ENCODE measurements at places on chromosomes 5 and 9.

- no peak for DNase-seq
These were observed 416.4 kb downstream of the EFNA5 start for GRCh38 chr5:107254214-107254901.

GRCh38 chr9:6873857-6874256 lies 116.1 kb downstream of the KDM4C start:
- DNase-seq, result no peak

GRCh38 chr9:107487521-107488374 lies 1.8 kb downstream of the KLF4 start:
- DNase-seq, result peak; percentile 50

GRCh38 chr5:10209004-10209403 lies 40.7 kb downstream of the ATPSCKMT start:
- no peak for DNase-seq

- no peak for DNase-seq
These were observed 34.7 kb upstream of the MYO10 start for GRCh38 chr5:16970826-16971225.

DNA sequence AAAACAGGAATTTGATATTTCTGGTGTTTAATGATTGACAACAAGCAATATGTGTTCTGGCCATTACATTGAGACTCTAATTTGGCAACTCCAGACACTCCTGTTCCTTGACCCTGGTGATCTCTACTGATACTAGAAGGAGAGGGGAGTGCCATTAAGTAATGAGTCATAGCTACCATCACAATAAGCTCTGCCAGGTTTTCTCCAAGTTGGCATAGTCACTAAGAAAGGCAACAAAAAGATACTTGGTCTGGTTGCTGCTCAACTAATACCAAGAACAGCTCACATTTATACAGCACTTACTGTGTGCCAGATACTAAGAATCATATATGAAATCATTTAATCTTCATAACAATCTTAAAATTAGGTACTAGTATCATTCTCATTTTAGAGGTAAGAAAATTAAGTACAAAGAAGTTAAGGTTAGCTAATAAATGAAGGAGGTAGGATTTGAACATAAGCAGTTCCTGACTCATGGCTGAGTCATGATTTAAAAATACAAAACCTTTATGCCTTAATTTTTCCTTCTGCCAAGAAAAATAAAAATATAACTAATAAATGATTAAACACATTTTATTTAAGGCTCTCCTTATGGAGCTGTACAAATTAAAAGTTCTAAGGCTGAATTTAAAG lies 19.9 kb upstream of the PRXL2C start:
- no peak for DNase-seq

DNA sequence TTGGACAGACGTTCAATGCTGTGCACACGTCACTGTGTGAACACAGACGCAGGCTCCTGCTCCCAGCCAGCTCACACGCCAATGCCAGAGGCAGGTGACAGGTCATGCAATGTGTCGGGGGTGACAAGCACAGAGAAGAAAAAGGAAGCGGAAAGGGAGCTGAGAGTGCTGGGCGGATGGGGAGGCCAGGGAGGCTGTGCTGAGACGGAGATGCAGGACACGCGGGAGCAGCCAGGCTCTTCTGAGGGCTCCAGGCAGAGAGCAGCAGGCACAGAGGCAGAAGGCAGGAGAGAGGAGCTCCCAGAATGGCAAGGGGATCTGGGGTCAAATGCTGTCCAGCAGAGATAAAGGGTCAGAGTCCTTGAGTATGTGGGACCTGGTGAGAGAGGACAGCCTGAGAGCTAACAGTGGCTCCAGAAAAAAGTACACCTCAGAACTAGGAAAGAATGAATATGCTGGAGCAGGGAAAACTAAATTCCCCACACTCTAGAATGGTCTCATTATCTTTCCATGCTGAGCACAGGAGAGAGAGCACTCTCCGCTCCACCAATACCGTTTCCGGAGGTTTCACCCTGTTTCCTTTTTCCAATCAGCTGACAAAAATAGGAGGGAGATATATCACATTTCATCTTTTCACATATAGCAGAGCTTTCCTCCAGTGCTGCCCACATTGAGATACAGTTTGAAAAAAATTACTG lies 32.8 kb upstream of the NSMF start:
- DNase-seq, result no peak

DNA sequence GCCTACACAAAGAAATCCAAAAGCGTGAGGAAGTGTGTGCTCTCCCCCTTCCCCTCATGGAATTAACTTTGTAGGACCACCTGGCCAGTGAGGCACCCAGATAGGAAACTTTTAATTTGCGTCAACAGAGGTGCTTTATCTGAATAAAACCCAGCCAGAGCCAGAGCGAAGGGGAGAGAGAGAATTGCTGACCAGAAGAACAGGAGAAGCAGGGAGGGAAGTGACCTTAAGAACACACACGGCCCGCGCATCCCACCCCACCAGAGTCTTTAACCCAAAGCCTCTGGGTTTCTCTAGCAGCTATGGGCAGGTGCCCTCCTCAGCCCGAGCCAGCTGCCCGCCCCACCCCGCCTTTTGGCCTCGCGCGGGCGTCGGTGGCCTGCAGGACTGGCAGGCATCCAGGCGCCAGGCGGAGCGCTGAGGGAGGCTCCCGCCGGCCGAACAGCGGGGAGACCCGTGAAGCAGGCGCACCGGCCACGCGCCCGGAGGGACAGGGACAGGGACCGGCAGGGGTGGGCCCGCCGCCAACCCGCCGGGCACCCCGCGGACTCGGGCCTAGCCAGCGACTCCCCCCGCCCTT lies 580 bp downstream of the ERAP1 start:
- peak; percentile 63 for DNase-seq

- no peak for DNase-seq
These were observed 33.5 kb upstream of the LRRC14B start for GRCh38 chr5:157801-158200.

DNA sequence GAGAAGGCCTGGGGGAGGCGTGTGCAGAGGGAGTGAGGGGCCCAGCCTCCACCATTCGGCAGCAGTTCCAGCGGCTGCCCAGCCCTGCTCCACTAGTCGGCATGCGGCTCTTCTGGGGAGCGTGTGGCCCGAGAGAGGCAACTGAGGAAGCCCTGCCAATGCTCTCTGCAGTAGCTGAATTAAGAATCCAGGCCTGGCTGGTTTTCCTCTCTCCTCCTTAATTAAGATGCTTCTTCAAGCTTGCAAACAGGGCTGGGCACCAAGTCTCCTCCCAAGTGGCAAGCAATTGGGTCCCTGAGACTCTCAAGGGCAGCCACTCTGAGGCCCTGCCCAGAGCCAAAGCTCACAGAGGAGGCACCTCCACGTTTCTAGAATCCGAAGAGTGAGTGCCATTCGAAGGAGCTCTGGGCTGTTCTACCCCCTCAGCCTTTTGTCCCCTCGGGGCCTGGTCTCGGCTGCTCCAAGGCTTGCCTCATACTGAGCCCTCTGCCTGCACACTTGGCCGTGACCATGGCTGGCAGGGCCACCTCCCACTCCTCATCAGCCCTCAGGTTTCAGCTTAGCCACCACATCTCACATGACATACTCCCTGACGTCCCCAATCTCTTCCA lies 75.4 kb upstream of the LRRTM2 start:
- no peak for DNase-seq

DNA sequence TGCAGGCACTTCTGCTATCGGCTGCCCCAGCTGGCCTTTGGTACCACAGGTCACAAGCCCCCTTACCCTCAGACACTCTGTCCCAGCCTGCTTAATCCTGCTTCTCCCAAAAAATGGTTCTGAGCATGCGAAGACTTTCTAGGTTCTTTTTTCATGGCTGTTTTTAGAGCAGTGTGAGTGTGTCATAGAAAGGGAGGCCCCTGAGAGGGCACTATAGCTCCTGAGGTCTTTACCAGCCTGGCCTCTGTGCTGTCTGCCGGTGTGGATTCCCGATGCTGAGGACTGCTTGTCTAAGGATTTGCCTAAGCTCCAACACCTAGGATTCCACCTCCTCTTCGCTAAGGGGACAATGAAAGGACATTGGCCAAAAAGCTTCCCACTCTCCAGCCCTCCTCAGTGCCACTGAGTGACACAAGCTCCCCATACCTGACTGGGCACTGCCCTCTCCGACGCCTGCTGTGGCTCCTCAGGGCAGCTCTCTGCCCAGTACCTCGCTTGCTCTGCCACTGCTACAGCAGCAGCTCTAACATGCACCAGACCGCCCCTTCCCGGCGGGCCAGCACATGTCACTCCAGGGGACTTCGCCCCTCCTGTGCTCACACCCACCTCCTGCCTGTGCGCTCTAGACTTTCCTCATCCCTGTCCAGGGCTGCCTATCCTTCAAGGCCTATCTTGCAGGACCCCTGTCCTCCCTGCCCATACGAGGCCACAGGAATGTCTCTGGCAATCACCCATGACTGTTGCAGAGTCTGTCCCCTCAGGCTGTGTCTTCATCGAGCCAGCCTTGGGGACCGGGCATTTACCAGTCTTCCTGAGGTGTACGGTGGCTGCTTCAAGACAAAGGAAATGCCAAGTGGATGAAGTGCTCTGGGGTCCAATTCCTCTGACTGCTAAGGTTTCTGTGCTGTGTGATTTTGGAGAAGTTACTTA lies 21.0 kb downstream of the MACROH2A1 start:
- DNase-seq, result no peak

DNA sequence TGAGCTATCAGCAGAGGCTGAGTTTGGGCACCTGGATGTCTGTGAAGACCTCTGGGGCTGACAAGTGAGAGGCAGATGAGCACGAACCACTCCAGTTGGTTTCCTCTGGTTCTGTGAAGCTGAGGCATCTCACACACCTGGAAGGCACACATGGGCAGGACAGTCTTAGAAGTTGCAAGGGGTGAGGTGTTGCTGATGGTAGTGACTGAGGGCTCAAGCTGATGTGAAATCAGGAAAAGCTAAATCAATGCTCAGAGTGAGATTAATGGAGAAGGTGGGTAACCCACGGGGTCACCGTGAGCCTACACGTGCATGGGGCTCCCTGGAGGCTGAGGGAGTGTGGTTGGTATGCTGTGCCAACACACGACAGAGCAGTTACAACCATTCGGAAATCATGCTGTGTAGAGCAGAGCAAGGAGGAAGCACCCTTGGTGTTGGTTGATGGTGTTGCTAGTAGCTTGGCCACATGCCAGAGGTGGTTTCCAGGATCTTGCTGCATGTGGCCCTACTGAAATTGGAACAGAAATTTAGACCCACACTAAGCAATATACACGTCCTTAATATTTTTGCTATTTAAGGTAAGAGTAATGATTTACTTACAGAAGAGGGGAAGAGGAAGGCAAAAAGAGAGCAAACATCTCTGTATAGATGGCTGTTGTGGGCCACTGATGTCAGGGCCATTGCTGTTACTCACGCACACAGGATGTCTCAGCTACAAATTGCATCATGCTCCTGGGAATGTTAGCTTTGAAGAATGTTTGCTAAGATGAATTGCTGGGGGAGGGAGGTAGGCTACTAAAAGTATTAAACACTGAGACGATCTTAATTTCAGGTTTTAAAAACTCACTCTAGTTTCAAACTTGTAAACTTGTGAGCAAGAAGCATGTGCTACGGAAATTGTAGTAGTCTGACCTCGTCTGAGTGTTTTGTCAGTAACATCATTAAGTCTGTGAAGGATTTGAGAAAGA lies 170.5 kb downstream of the ARHGEF28 start:
- peak; percentile 78 for DNase-seq

DNA sequence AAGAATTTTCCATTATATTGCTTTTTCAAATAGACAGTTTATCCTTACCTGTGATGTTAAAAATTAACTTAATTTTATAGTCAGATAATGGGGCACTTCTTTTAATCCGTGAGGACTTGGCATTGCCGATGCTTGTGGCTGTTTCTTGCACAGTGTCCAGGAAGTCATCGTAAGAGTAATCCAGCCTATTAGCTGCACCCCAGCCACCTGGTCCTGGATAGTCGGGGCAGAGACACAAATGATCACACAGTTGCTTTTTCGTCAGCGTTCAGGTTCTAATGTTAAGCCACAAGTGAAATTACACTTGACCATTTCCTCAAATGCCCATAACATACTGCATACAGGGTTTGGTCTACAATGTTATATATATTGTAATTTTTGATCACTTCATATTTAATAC lies 107.4 kb downstream of the SVEP1 start:
- no peak for DNase-seq

DNA sequence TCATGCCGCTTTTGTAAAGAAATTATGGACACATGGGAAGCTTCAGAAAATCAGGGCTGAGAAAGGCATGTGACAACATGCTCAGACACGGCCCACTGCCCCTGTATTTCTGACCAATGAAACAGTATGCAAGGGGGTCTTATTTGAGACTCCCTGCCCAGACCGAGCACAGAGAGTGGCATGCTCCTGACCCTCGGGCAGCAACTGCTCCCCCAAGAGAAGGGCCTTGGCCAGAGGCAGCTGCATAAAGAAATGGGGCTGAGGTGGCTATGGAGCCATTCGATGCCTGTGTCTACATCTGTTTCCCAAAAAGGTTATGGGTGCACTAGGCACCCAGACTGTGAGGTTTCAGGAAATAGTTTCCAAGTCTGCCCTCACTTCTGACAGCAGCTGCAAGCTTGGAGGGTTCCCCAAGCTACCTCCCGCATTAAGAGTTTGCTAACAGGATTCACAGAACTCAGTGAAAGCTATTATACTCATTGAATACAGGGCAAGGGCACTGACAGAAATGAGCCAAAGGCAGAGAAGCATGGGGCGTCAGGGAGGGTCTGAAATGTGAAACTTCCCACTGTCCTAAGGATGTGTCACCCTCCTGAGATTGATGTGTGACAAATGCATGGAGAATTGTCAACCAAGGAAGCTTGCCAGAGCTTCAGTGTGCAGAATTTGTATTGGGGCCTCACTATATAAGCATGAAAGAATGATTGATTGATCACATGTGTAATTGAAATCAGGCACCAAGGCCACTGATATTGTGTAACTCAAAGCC lies 94.3 kb downstream of the DAP start:
- no peak for DNase-seq

DNA sequence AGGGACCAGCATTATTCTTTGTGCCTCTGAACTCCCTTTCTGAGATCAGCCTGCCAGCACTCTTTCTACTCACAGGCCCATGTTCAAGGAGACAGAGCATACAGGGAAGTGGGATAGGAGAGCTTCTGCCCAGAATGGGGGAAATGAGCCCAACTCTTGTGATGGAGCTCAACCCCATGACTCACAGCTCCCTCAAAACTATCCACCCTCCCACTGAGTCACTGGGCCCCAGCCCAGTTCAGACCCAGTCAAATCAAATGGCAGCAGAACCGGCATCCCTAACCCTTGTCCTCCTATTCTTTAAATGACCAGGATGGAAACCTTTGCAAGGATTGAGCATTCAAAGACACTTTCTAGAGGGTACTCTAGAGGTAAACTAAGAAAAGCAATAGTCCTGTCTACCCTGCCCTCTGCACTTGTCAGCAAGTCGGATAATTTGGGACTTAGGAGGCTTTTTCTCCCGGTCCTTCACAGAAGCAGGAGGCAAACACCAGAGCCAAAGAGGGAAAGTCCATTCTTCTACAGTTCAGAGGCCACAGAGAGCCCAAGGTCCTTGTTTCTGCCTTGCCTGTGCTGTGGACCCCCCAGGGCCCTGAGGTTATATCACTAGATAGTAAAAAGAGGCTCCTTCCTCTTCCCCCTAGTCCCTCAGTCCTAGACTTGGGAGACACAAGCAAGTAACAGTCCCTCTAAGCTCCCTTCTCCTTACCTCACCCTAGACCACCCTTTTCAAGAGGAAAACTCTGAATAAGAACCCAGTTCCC lies 3.2 kb downstream of the ATOSB start:
- peak; percentile 92 for DNase-seq

- DNase-seq, result no peak
These were observed 40.9 kb downstream of the SVEP1 start for GRCh38 chr9:110538647-110539041.
